HCEC 1CT (cell line): ENCODE measurements at places on chromosomes 1 and 21.

GRCh38 chr1:19374083-19374801, 62.1 kb downstream of the SLC66A1 start:
- no peak for DNase-seq

DNA sequence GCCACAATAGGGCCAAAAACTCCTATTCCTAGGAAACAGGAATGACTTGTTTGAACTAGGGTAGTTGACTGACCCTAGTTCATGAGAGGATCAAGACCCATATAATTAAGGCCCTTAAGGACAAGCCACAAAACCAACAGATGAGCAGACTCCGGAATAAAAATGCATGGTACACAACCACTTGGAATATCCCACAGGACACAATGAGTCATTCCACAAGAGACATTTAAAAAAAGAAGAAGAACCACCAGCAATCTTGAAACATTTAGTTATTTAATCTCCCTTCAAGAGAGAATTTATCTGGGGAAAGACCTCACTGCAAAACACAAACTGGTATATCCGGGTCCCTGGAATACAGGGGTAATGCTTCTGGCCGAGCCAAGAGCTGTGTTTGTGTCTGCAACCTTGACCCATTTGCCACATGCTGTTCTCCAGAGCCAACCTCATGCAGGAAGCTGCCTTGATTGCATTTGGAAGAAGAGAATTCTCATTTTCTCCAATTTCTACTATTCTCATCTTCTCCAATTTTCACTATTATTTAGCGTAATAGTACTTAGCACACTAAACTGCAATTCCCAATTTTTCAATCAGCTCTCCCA, 135.5 kb downstream of the TGFBR3 start:
- peak; percentile 25 for DNase-seq

- DNase-seq = no peak
Measured at GRCh38 chr1:13543451-13544220, 29.8 kb upstream of the LRRC38 start.

GRCh38 chr1:11413986-11414391, 65.0 kb upstream of the DISP3 start:
- DNase-seq = no peak

DNA sequence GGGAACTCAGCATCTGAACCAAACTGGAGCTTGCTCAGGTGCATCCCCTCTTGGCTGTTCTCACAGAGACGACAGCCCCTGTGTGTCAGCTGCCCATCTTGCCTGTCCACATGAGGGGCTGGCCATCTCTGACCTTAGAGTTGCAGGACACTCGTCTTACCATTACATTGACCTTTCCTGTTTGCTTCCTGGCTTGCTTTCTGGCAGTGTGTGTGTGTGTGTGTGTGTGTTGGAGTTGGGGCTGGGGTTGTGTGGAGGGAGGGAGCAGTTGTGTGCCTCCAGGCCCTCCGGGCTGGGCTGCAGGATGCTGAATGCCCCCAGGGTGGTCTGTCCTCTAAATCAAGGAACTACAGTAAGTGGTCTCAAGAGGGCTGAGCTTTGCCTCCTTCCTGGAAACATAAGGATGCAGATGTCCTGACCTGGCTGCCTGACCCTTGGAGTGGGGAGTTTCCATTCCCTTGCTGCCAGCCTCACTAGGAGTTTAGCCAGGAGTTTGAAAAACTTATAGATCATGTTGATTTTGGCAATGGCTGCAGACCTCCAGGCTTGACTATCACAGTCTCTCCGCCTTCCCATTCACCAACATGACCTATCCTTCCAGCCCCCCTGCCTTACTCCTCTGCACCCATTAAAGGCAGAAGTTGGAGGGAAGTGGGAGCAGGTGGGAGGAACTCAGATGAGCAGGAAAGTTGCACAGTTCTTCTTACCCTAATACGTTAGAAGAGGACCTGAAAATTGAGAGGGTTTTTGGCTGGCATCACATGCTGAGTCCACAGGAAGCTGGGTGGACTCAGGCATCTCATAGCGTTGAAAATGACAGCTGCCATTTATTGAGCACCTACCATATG, 19.0 kb downstream of the RASSF5 start:
- DNase-seq = no peak

DNA sequence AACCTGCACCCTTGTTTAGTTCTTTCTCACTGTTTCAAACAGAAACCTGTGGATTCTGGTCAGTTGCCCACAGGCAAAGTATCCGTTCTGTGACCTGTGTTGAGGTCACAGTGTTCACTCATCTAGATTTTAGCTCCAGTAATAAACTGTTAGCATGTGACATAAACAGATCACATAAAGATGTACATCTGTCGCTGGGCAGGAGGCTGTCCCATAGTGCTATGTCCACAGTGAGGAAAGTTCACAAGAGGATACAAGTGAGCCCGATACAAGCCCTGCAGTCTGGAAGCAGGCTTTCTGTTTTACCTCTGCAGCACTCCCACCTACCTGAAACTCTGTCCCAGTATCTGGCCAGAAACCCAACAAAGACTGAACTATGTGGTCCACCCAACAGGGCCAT, 28.4 kb downstream of the LMX1A start:
- DNase-seq = no peak

DNA sequence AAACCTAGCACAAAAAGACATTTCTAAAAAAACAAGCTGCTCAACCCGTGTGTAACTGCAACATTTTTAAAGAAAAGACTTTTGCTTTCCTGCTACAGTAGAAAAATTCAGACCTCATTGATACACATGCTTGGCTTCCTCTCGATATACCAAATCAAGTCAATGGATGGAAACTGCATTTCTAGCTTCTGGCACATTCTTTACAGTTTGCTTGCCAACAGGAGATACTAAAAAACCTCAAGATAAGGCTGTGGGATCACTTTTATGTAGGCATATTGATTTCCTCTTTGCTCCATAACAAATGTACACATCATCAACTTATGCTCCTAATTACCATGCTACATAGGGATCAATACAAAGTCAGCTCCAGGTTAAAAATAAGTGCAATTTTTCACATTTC, 178.4 kb downstream of the SIPA1L2 start:
- DNase-seq = no peak

- no peak for DNase-seq
Measured at GRCh38 chr1:29487291-29487690, 251.0 kb downstream of the PTPRU start.

DNA sequence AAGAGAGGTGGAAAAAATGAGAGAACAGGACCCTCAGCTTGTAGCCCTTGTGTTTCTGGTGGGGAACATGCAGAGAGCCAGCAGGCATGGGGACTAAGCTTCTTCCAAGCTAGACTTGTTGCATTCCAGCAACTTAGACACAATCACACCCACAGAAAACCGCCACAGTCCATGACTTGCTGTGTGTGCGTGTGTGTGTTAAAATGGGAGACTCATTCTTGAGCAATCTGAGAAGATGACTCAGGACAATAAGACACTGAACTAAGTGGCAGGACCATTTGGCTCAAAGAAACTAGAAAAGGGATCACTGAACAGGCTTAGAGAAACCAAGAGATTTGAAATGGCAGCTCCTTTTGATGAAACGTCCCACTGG, 78.0 kb downstream of the HLX start:
- DNase-seq = peak; percentile 98

GRCh38 chr1:40338745-40339419, 21.8 kb upstream of the COL9A2 start:
- peak; percentile 57 for DNase-seq

GRCh38 chr21:43809853-43810504, 20.6 kb downstream of the RRP1 start:
- DNase-seq = no peak
